ENCODE measurements at places on chromosomes 4 and X. TPM values are rescaled to one million over a fixed set of nuclear protein-coding genes. Genes with fewer than 3 reads are reported as not detected.
A peak's percentile ranks its signal among the peaks of the same experiment; 100 is the strongest.

GRCh38 chr4:38117591-38117990, 157.4 kb downstream of the PTTG2 start:
- ATAC-seq, result no peak

The ADAM29 gene
- total RNA-seq, result 1.2 TPM

GRCh38 chrX:55697381-55697780, 20.2 kb upstream of the RRAGB start:
- ATAC-seq, result no peak

The UGT8 gene
- 2.0 TPM for total RNA-seq

The NRK gene
- total RNA-seq, result 0.05 TPM

- no peak for ATAC-seq
Observed at GRCh38 chrX:66684196-66684595, 45.3 kb upstream of the EDA2R start.

The TCEAL2 gene
- total RNA-seq, result 31.5 TPM

DNA sequence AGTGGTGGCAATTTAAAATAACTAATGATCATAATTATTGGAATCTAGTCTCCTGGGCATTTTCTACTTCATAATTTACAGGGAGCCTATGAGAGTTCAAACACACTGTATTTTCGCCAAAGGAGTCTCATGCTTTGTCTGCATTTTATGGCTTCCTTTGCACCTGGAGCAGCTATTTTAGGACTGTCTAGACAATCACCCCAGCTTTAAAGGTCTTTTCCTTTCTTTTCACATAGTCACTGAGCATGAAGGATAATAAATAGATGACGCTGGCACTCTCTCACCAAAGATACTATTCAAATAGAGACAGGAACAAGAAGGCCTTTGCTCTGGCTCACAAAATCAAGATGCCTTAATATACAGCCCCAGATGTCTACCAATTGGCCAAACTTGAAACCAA, 43.0 kb downstream of the AMELX start:
- no peak for ATAC-seq

DNA sequence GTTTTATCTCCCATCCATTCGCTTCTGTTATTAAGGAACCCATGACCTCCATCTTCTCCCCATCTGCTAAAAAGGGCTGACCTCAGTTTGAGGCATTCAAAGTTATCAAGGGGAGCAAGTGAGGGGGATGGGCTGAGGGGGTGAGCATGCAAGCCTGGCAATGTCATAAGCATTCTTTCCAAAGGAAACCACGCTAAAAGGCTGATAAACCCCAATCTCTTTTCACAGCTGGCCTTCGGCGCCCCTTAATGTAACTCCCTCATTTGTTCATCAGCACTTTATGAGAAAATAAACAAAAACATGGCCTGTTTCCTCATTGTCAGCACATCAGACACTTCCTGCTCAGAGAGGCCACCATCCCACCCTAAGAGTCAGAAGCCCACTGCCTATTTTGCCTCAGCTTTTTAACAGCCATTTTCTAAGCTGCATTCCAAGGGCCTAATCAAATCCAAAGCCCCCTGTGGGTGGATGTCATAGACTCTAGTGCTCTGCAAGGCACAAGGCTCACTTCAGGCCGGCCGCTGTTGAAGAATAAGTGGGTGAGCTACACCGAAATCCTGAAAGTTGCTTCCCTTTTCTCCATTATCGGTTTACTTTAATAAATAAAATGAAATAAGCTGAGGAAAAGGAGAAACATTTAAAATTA, 92.0 kb upstream of the SRD5A3 start:
- ATAC-seq, result no peak

DNA sequence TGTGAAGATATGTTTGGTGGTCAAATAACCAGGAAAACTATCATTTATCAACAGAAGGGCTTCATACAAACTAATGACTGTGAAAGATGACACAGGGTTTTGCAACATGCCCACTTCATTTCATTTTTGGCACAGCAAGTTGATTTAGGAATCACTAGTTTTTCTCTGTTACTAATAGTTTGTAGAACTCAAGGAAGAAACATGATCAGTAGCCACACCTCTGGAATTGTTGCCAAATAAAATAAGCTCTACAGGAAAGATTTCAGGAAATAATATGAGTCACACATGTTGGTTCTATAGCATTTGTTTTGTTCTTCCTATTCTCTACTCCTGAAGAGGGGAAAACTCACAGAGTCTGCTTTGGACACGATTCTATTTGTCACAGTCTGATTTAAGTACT, 255.4 kb downstream of the TLL1 start:
- no peak for ATAC-seq

DNA sequence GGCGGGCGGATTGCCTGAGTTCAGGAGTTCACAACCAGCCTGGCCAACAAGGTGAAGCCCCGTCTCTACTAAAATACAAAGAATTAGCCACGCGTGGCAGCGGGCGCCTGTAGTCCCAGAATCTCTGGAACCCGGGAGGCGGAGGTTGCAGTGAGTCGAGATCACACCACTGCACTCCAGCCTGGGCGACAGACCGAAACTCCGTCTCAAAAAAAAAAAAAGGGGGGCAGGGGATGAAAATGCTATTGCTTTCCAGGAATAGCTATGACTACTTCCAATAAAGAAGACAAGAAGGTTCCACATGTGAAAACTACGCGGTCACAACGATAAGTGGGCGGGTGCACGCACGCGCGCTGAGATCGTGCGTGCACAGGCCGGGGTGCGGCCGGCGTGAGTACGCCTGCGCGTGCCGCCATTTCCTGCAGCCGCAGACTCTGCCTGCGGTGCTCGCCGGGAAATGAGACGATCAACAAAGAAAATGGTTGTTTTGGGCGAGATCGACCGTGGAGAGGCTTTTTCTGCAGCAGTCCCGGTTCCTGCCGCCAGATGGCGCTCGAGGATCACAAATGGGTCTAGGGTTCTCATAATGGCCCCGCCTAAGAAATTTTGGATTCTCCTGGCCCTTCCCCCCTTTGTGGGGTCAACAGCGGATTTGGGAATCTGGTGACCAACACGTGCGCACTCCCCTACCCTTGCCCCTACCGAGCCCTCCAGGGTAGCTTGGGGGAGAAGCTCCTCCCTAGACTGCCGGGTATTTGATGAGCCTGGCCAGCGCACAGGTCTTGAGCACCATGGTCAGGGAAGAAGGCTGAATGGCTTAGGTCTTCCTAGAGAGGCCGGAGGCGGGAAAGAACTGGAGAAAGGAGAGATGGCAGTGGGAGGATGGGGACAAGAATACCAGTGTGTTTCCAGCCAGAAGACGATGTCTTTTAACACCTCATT, 35.1 kb downstream of the PNMA5 start:
- ATAC-seq, result peak; percentile 95

DNA sequence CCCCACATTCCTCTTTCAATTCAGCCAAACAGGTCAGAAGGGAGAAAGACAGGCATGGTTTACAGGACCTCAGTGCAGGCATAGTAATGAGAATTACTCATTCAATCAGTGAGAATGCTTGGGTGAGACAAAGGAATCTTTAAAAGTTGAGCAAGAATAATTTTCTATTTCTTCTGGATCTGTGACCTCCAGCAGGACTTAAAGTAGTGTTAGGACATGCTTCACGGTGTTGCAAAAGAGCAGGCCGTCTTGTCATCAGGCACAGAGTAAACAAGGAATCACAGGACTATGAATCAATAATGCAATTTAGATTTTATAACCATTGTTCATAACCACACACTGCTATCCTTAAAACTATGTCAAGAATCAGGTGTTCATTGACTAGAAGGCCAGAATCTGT, 130.6 kb upstream of the GLRA2 start:
- ATAC-seq, result no peak

DNA sequence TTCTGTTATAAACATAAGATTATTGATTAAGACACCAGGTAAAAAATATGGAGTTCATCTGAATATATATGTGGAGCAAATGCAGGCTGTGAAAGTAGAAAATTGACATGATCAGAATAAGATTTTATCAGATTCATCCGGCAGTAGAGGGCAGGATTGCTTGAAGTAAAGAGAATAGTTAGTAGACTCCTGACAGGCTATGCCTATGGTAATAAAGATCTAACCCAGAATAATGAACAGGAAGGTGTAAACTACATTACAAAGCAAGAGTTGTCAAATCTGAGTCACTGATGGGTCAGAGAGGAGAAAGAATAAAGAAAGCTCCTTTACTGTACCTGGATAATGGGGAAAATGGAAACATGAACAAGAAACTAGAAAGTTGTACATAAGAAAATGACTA, 20.8 kb upstream of the TMEM184C start:
- no peak for ATAC-seq

The ASB9 gene
- total RNA-seq, result 0.27 TPM

DNA sequence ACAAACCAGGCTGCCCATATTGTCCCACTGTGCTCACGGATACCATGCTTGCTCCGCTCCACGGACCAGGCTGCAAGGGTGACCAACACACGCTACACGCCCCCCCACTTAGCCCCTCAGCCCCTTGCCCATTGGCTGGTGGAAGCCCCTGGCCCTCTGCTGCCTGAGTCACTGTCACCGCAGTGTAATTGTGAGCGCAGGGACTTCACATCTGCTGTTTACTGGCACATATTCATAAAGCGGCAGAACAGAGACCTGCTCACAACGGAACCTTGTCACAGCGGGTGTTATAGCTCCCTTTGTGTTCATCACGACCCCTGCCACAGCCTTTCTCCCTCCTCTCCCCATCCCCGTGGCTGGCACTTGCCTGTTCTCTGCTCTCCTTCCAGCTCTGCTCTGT, 83.7 kb downstream of the PSAPL1 start:
- peak; percentile 88 for ATAC-seq

The ALB gene
- 0.82 TPM for total RNA-seq

The BCORL1 gene
- total RNA-seq, result 2.1 TPM

DNA sequence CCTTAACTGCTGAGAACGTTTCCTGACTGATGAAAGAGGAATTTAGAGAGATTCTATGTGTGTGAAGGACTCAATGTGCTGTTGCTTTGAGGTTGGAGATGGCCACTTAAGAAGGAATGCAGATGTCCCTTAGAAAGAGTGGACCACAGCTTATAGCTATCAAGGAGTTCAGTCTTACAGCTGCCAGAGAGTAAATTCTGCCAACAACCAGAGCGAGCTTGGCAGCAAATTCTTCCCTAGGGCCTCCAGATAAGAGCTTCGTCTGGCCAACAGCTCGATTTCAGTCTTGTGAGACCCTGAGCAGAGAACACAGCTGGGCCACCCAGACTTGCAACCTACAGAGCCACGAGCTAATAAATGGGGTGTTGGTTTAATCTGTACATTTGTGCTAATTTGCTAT, 21.8 kb downstream of the MID1 start:
- no peak for ATAC-seq

The AMBN gene
- not detected for total RNA-seq

- ATAC-seq, result peak; percentile 29
Observed at GRCh38 chrX:53262189-53262917, 19.0 kb downstream of the IQSEC2 start.

GRCh38 chr4:143700416-143701352, at the start of gene FREM3:
FREM3 (minus strand) TSS chr4:143700675; CDS start chr4:143700675, 0 bp downstream.
- ATAC-seq, result peak; percentile 54

DNA sequence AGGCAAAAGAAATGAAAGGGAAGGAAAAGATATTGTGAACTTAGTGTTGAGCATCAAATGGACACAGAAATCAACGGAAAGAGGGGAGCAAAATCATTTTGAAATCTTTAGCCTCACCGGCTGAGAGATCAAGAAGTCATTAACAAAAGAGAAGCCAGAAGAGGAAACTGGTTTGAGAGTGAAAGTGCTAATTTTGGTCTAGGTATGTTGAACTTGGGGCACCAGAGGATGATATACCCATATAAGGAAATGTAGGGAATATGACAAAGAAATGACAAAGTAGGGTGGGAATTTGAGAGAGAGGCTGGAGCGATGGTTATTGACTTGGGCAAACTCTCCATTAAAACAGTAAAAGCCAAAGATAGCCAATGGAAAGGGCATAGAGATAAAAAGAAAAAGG, 183.4 kb upstream of the ATOH1 start:
- ATAC-seq, result no peak

DNA sequence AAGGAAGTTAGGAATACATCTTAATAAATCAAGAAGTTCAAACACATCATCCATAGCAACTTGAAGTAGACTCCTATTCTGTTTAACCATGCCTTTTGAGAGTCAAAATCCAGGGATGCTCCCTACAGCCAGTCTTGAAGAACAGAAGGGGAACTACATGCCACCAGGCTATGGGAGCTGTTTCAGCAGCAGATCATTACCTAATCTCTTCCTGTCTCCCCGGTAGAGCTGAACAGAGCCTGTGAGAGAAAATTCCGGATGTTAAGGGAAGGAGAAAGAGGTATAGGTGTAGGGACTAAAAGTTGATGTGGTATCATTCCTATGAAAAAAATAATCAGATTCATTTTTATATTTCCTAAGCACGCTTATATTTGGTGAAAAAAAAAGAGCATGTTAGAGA, 352.2 kb downstream of the SPRY1 start:
- no peak for ATAC-seq

GRCh38 chrX:103878466-103879122, 46.5 kb upstream of the RAB9B start:
- ATAC-seq, result no peak

DNA sequence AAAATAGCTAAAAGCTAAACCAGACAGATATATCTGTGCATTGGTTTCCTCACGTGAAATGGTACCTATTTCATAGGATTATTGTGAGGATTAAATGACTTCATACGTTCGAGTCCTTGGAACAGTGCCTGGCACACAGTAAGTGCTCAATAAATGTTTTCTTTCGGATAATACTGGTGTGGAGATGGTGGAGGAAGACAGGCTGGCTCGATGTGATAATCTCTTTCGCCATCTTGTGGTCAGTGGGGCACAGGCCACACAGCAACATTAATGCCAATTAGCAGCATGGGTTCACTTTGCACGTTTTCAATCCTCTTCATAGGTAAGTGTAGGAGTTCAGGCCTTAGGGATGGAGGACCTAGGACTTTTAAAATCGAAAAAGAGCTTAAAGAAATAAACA, 9.3 kb downstream of the PAGE4 start:
- ATAC-seq, result peak; percentile 42

GRCh38 chr4:147351083-147351787, 129.7 kb upstream of the EDNRA start:
- ATAC-seq, result no peak

- peak; percentile 35 for ATAC-seq
Observed at GRCh38 chr4:167943872-167944505, 148.3 kb upstream of the ANXA10 start.

- no peak for ATAC-seq
Observed at GRCh38 chr4:52201715-52202114, 150.6 kb downstream of the SPATA18 start.

GRCh38 chrX:8726031-8726652, 5.8 kb downstream of the ANOS1 start:
- peak; percentile 67 for ATAC-seq

GRCh38 chrX:41108463-41109205, 23.4 kb downstream of the USP9X start:
- no peak for ATAC-seq

The MAGEE2 gene
- 0.81 TPM for total RNA-seq

- ATAC-seq, result no peak
Observed at GRCh38 chr4:168677063-168677462, 180.2 kb downstream of the PALLD start.

DNA sequence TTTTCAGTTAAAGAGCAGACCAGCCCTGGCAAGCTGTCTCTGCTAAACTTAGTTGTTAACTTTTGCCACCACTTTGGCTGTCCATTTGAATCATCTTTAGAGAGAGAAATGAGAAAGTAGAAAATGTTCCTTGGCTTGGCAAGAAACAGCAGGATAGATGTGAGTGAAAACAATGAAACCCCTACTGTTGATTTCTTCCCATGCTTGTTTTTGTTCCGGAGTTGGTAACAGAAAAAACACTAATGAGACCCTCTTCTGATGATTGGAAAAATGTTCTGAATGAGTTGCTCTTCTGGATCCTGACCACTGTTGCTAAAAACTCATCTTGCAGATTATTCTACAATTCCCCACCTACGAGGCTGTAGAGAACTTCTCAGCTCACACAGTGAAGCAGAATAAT, 203.3 kb downstream of the MAPK10 start:
- no peak for ATAC-seq

GRCh38 chr4:172802032-172802431, 366.6 kb upstream of the GALNT7 start:
- no peak for ATAC-seq

Measured in motor neuron (in vitro differentiated cells).